ENCODE measurements at places on chromosomes 13 and 19.

GRCh38 chr19:33704271-33704670 lies 82.5 kb downstream of the CHST8 start:
- DNase-seq = no peak

- no peak for DNase-seq
Measured at GRCh38 chr13:109113427-109113826, 484.0 kb downstream of the MYO16 start.

DNA sequence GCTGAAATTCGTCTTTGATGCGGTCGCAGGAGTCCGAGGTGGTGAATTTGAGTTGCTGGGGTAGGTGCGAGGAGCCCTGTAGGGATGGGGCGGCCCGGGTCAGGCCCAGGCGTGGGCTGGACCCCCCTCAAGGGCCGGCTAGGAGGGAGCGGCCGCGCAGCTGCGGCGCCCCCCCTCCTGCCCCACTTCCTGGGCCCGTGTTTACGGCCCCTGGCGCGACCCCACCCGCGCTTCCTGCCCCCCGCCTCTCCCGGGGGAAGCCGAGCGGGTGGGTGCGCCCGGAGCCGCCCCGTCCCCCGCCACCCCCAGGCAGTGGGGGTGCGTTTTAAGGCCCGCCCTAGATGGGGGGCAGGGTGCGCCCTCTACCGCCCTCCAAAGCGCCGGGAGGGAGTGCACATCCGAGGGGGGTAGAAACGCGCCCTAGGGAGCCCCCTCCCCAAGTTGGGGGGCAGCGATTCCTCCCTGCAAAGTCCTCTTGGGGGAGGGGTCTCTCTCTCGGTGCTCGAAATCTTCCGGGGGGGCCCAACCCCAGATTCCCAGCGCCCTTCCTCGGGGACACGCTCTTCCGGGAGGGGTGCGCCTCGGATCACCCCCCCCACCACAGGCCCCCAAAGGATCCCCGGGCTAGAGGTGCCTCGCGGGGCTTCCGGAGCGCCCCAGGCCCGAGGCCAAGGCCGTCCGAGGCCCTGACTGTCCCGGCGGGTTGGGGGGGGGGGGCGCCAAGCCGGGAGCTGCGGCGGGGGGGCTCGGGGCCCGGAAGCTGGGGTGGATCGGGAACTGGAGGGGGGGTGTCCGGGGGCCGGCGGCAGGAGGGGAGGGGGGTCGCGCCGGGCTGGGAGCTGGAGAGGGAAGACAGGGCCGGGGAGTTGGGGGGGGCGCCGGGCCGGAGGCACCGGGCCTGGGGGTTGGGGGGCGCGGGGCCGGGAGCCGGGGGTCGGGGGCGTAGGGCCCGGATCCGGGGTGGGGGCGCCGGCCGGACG lies 823 bp downstream of the TLE5 start:
- peak; percentile 44 for DNase-seq

- DNase-seq = no peak
Measured at GRCh38 chr19:49340069-49340864, 5.1 kb downstream of the CD37 start.

GRCh38 chr19:42411581-42412178 lies 15.5 kb downstream of the LIPE start:
- no peak for DNase-seq

DNA sequence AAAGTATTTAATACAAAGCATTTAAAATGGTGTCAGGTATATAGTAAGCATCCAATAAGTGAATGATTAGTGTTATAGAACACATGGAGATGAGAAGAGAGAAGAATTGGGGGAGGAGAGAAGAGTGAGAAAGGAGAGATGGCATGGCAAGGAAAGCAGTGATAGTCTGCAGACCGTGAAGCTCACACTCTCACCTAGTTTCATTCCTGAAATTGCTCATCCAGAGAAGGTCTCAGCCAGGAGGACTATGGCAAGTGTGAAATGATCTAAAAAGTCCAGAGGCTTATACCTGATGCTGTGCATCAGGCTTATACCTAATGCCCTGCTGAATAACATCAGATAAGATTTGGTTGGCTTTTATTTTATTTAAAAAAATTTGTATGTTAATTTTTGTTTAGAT lies 351.6 kb upstream of the KLF12 start:
- DNase-seq = no peak

DNA sequence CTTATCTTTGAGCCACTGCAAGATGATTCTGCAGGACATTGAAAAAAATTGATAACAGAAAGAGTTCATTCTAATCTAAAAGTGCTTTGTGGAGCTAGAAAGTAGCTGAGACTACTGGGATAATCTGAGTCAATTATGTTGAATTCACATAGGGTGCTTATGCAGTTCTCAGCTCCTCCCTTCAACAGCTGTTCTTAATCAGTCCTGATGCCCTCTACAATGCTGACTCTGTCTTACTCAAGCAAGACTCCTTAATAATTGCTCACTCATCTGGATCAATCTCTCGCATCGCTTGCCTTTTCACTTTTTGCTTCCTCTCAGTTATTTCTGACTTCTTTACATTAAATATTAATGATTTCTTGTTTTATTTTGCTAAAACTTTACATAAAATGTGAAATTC lies 182.1 kb downstream of the PCDH17 start:
- DNase-seq = no peak

DNA sequence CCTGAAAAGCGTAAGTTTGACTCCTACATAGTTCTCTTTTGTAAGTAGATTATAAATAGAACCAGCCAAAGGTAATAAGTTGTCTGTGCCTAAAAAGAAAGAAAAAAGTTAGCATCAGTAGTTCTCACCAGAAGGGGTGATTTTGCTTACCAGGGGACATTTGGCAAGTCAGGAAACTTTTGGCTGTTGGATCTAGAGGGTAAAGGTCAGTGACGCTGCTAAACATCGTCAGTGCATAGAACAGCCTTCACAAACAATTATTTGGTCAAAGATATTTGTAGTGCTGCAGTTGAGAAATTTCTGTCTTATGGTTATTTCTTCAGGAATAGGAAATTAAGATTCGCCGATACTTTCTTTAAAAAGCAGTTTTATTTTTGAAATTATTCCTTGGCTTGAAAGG lies 2.0 kb downstream of the USPL1 start:
- DNase-seq = no peak

GRCh38 chr19:1923319-1923718 lies 17.7 kb upstream of the CSNK1G2 start:
- DNase-seq = no peak

GRCh38 chr19:53254411-53255341 lies at the start of gene ZNF677:
Gene ZNF677, minus strand, starts transcription at chr19:53254873. Its CDS starts 3,323 bp downstream, at chr19:53251550.
- DNase-seq = peak; percentile 77

GRCh38 chr13:99266827-99267226 lies 8.6 kb upstream of the GPR18 start:
- DNase-seq = no peak

- no peak for DNase-seq
Measured at GRCh38 chr13:95494082-95494681, 58.3 kb upstream of the CLDN10 start.

GRCh38 chr13:110409581-110409992 lies 102.5 kb downstream of the COL4A2 start:
- DNase-seq = no peak

DNA sequence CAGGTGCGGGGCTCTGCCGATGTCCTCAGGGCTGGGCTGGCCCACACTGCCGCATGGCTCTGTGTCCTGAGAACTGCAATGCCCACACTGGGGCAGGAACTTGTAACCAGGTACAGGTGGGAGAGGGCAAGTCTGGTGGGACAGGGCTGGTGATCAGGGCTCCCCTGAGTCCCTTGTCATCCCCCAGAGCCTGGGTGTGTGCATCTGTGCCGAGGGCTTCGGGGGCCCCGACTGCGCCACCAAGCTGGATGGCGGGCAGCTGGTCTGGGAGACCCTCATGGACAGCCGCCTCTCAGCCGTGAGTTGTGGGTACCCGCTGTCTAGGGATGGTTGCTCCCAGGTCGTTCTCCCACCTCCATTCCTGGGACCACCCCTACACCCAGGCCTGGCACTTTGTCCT lies 30.5 kb downstream of the MEGF8 start:
- no peak for DNase-seq

GRCh38 chr19:42121656-42122069 lies 10.6 kb downstream of the POU2F2 start:
- peak; percentile 76 for DNase-seq

DNA sequence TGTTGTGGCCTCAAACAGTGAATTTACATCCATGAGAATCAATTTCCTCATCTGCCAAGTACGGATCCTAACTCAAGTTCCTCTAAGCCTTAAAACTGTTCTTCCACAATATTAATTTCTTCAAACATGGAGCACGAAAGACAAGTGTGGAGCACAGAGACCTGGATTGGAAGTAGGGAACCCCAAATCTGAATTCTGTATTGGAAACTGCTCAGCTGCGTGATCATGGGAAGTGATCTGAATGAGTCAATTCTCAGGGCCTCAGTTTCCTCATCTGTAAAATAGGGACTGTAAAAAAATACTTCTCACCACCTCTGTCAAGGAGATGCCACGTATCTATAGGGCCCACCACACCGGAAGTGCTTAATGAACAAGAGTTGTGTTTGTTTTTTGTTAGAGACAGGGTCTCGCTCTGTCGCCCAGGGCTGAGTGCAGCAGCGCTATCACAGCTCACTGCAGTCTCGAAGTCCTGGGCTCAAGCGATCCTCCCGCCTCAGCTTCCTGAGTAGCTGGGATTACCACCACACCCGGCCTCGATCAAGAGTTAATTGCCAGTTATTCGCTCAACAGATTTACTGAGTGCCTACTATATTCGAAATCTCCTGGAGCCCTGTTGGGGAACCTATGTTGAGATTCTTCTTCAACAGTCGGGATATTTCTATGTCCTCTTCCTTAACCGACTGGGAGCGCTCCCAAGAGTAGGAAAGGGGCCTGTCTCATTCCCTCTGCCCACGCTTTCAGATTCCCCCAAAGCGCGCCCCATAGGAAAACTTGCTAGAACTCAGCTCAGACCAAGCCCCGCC lies 1.6 kb downstream of the SERTAD3 start:
- DNase-seq = no peak

- no peak for DNase-seq
Measured at GRCh38 chr19:5697022-5697889, 7.2 kb downstream of the RPL36 start.

DNA sequence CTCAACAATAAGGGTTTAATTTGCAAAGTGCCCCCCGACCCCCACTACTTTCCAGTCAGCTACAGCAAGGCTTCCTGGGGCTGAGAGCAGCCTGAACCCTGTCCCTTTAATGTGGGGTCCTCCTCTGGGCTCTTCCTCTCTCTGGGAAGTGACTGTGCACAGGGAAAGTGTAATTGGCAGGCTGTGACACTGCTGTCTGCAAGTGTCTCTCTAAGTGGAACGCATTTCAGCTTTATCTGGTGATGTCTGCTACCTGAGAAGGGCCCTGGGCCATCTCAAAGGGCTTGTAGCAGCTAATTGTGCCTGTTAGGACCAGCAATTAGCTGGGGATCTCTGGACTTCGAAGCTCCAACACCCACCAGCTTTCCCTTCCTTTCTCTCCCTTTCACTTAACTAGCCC lies 406.6 kb downstream of the TSHZ3 start:
- no peak for DNase-seq

GRCh38 chr13:30877335-30877734 lies 28.7 kb upstream of the MEDAG start:
- no peak for DNase-seq

DNA sequence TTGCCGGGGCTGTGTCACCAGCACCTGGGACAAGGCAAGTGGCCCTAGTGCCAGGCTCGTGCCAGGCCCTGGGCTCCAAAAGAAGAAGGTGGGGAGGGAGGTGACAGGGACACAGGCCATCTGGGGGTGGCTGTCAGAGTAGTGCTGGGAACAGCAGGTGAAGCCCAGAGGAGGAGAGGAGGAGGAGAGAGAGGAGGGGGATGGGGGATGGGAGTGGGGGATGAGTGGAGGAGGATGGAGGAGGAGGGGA lies 18.7 kb downstream of the LSM4 start:
- no peak for DNase-seq

DNA sequence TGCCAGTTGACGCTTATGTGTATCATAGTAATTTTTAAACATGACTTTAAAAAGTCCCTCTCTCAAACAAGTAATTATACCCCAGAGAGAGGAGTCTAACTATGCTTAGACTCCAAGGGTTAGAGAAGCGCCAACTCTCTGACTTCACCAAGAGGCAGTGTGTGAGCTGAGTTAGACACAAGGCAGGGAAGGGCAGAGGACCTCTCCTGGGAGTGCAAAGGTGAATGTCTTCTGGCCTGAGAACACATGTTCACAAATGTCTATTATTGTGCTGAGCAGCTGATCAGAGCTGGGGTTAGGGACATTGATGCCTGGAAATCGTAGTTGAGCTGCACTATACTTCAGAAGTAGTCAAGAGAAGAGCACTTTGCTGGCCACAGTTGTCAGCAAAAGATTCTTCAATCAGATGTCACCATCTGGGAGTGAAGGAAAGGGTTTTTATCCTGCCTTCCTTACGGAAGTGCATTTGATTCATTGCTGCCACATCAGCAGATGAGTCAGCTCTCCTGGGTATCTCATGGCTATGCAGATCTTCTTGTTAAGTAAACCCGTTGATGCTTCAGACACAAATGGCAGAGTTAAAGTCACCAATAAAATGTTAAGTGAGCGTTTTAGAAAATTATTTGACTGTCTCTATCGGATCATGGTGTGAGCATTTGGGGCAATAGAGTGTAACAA lies 283.2 kb upstream of the ARGLU1 start:
- DNase-seq = no peak

GRCh38 chr19:29436591-29437103 lies 89.1 kb upstream of the VSTM2B start:
- DNase-seq = no peak

DNA sequence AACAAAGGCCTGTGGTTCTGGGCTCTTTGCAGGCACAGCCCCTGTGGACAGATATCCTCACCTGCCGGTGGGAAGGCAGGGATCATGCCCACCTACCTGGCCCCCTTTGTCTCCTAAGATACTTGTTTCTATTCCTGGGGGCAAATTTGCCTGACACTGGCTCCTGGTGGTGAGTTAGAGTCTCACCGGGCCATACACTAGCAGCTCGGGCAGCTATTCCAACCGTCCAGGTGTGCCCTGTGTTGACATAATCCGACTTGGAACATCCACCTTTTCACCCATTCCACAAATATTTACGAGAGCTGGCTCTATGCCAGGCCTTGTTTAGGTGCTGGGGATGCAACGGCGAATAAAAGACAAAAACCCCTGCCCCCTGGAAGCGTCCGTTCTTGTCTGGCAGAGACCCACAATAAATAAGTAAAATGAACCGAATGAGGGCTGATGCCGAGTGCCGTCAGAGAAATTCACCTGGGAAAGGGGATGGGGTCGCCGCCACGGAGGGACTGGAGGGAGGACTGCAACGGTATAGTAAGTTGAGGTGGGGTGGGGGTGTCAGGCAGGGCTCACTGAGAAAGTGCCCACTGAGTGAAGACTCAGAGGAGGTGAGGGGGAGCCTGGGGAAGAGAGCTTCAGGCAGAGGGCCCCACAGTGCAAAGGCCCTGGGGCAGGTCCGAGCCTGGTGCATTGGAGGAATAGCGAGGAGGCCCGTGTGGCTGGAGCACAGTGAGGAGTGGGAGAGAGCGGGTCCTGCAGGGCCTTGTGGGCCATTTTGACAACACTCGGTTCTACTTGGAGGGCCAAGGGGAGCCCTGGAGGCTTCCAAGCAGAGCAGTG lies 43.2 kb upstream of the RANBP3 start:
- DNase-seq = no peak

GRCh38 chr19:2167896-2168618 lies 4.3 kb downstream of the DOT1L start:
- DNase-seq = no peak
